Cardiac septum (tissue), 1 donor: ENCODE measurements at places on chromosomes 5 and 9. TPM values are rescaled to one million over a fixed set of nuclear protein-coding genes. Genes with fewer than 3 reads are reported as not detected.

Gene NSUN2
- total RNA-seq: 39.9 TPM

Gene DAPK1
- 2.9 TPM for total RNA-seq

Gene IFNA13
- not detected for total RNA-seq

Gene PRSS3
- total RNA-seq: not detected

Gene TTC23L
- total RNA-seq: 0.32 TPM

Gene IPO11
- total RNA-seq: 27.4 TPM

Gene PCDHGA7
- total RNA-seq: 11.8 TPM

Gene FCN2
- not detected for total RNA-seq

Gene SELENOP
- total RNA-seq: 149 TPM

Gene GPRIN1
- total RNA-seq: 0.48 TPM

Gene SCGB3A2
- not detected for total RNA-seq

Gene ST8SIA4
- total RNA-seq: 4.6 TPM

Gene NR2F1
- 0.73 TPM for total RNA-seq

Gene TERT
- total RNA-seq: not detected

Gene GZMA
- total RNA-seq: 0.65 TPM

Gene MCIDAS
- not detected for total RNA-seq

Gene TEK
- 21.0 TPM for total RNA-seq

Gene CHSY3
- total RNA-seq: 3.1 TPM

Gene FAM153A
- total RNA-seq: 9.3 TPM

Gene ARHGEF37
- total RNA-seq: 15.8 TPM

Gene CSF2
- total RNA-seq: not detected

Gene MAPKAP1
- 96.2 TPM for total RNA-seq

Gene TMEFF1
- 0.46 TPM for total RNA-seq

Gene TMC1
- total RNA-seq: 0.27 TPM

Gene ABLIM3
- 118 TPM for total RNA-seq

Gene ENG
- 244 TPM for total RNA-seq

Gene CARD9
- total RNA-seq: 0.70 TPM

Gene SLCO6A1
- total RNA-seq: not detected

Gene TCOF1
- total RNA-seq: 15.5 TPM

Gene NME5
- total RNA-seq: 2.0 TPM

Gene DCTN4
- total RNA-seq: 44.9 TPM

Gene BAAT
- 0.22 TPM for total RNA-seq

Gene SHISAL2B
- total RNA-seq: not detected

Gene FAM221B
- not detected for total RNA-seq

Gene PCDHA7
- not detected for total RNA-seq

Gene TNC
- 26.4 TPM for total RNA-seq

Gene ITK
- 0.43 TPM for total RNA-seq

Gene DPYSL3
- 51.1 TPM for total RNA-seq

Gene RNF224
- total RNA-seq: not detected

Gene ANKRD34B
- not detected for total RNA-seq

Gene IFNA2
- total RNA-seq: not detected

Gene ADAMTSL1
- 2.1 TPM for total RNA-seq

Gene IL3
- not detected for total RNA-seq
